Testis (tissue), 5 donors: ENCODE measurements at places on chromosomes 12 and 14. TPM values are rescaled to one million over a fixed set of nuclear protein-coding genes. Genes with fewer than 3 reads are reported as not detected.

GRCh38 chr14:104359969-104360442 is 219.6 kb upstream of the C14orf180 start:
- H3K36me3 ChIP-seq, result no peaks in the 10 kb centered on the region
- DNase-seq, result no peak
- H3K27ac ChIP-seq, result no peak overlapping the region
- H3K4me1 ChIP-seq, result no peaks in the 10 kb centered on the region
- H3K27me3 ChIP-seq, result no peaks in the 10 kb centered on the region

GRCh38 chr14:44099743-44100488 is 407.2 kb downstream of the FSCB start:
- DNase-seq, result no peak
- no peaks in the 10 kb centered on the region for H3K27me3 ChIP-seq
- H3K36me3 ChIP-seq, result no peaks in the 10 kb centered on the region
- no peaks in the 10 kb centered on the region for H3K4me1 ChIP-seq
- H3K27ac ChIP-seq, result no peak overlapping the region

DNA sequence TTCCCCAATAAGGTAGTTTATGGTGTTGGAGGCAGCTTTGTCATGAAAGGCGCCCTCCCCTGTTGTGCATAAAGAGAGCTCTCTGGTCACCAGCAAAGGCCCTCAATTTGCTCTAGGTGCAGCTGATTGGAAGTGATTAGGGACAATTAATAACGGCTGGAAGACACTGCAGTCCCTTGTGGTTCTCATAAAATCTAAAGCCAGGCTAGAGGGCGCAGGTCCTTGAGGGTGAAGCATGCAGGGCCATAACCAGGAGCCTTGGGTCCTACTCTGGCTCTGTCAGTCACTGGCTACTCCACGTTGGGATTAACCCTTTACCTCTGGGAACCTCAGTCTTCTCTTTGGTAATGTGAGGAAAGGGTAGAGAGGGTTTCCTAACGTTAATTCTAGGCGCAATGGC is 1.9 kb downstream of the DAAM1 start:
- DNase-seq, result peak; percentile 48
- H3K27ac ChIP-seq, result peak overlapping the region; percentile 96
- H3K4me1 ChIP-seq, result peaks cover 25% of the 10 kb centered on the region

DNA sequence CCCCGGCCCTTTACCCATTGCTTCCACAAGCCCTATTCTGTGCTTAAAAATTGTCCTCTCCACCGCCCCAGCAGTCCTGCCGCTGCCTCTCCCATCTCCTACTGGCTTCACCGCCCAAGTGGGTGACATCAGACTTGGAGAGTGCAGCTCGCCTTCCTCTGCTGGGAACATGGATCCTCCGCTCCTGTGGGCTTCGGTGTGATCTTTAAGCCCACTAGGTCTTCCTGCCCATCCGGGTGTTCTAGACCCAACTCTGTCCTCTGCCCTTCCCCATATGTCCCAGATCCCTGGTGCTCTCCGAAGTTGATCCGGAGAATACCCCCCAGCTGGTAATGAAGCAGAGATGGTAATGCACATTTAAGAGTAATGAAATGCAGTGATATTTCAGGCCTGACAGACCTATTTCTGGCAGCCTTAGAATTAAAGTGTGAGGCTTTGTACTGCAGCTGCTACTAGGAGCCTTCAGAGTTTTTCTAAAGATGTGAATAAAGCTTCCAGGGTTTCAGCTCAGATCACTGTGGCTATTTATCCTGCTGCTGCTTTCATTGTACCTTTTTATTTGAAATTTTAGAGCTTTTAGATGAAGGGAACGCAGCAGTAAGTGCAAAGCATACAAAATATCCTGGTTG is 22.9 kb upstream of the CTDSP2 start:
- H3K4me3 ChIP-seq, result no peak overlapping the region
- H3K27me3 ChIP-seq, result no peaks in the 10 kb centered on the region
- no peaks in the 10 kb centered on the region for H3K36me3 ChIP-seq
- DNase-seq, result no peak

DNA sequence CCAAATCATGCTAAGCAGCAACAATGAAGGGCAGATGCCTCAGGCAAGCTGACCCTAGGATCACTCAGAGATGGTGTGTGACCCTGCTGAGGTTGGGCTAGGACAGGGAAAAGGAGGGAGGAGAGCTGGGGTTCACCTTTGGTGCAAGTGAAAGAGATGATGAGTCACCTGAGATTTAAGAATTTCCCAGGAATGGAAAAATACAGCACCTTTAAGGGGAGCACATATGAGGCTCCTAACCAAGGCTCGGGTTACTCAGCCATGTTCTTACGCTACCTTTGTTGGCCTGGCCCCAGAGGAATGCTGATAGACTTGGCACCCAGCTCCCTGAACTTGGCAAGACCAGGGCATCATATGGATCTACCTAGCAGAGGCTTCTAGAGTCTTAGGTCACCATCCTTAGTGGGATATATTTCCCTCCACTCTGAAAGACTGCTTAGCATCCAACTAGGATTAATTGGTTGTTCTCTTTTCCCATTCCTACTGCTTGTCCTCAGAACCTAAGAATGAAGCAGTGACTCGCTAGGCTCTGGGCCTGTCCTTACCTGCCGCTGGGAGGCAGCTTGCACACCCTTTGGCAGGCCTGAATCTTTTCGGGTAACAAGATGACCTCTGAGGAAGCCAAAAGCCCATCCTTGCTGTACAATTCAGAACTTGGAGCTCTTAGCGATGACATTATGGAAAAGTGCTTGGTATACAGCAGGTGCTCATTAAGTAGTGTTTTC is 4.0 kb upstream of the NAA25 start:
- peaks cover 14% of the 10 kb centered on the region for H3K4me1 ChIP-seq
- no peaks in the 10 kb centered on the region for H3K36me3 ChIP-seq
- no peaks in the 10 kb centered on the region for H3K27me3 ChIP-seq
- H3K4me3 ChIP-seq, result no peak overlapping the region

DNA sequence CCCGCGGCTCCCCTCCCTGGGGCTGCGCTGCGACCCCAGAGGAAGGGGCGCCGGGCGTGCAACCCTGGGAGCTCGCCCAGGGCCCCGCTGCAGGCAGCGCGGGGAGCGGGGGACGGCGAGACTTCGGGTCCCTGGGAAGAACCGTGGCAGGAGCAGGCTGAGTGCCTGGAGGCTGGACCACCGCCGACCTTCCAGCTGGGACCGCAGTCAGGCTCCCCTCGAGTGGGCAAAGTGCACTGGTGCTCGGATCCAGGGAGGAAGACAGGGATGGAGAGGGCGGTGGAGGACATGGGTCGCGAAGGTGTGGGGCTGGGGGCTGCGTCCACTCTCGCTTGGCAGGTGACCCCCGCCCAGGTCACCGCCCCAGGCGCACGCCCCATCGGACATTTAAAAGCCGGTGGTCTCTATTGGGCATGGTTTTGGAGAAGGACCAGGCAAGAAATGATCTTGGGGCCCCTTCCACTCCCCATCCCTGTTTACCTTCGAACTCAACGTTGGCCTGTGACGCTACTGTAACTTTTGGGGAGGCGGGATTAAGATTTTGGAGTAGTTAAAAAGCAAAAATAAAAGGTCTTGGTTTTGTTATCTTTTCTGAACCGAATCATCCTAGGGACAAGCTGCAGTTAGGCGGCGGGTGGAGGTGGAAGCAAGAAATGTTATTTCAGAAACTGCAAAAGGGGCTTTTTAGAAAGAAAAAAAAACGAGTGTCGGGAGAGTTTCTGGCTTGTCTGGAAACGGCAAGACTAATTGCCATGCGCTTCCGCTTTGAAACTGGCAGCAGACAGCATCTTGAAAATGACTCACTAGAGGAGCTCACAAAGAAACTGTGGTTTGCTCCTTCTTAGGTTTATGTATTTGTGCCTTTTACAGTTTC is 1.0 kb downstream of the ELK3 start:
- peaks cover 7% of the 10 kb centered on the region for H3K4me1 ChIP-seq
- peak; percentile 41 for DNase-seq
- no peaks in the 10 kb centered on the region for H3K27me3 ChIP-seq
- peak overlapping the region; percentile 64 for H3K4me3 ChIP-seq

- H3K27me3 ChIP-seq, result no peaks in the 10 kb centered on the region
- no peaks in the 10 kb centered on the region for H3K36me3 ChIP-seq
- peaks cover 7% of the 10 kb centered on the region for H3K4me1 ChIP-seq
Measured at GRCh38 chr14:96122496-96122895, 82.1 kb upstream of the BDKRB2 start.

GRCh38 chr12:109016978-109017377 is 3.9 kb downstream of the SVOP start:
- H3K4me3 ChIP-seq, result no peak overlapping the region
- no peak overlapping the region for H3K27ac ChIP-seq
- no peak for DNase-seq
- no peaks in the 10 kb centered on the region for H3K36me3 ChIP-seq
- no peaks in the 10 kb centered on the region for H3K27me3 ChIP-seq

- no peak overlapping the region for H3K4me3 ChIP-seq
- H3K27ac ChIP-seq, result no peak overlapping the region
- H3K27me3 ChIP-seq, result no peaks in the 10 kb centered on the region
- H3K36me3 ChIP-seq, result no peaks in the 10 kb centered on the region
- no peak for DNase-seq
Measured at GRCh38 chr14:69428289-69428998, 30.0 kb downstream of the SLC39A9 start.

- H3K4me1 ChIP-seq, result no peaks in the 10 kb centered on the region
- no peaks in the 10 kb centered on the region for H3K36me3 ChIP-seq
- no peak overlapping the region for H3K4me3 ChIP-seq
- no peak for DNase-seq
Measured at GRCh38 chr12:131795690-131796410, 32.3 kb upstream of the MMP17 start.

DNA sequence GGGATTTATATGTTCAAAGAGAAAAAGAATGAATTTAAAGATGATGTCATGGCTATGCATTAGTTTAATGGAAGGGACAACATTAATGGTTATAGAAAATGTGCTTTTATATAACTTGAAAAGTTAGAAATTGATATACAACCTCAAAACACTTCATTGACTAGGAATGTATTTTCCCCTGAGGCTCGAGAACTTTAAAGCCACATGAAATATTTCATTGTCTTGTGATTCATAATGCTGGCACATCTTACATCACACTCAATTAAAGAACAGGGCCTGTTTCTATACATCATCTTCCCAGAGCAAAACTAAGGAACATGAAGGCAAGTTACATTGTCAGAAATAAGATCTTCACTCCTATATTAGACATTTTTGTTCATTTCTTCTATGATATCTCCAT is 35.2 kb upstream of the PAWR start:
- no peaks in the 10 kb centered on the region for H3K4me1 ChIP-seq
- no peaks in the 10 kb centered on the region for H3K27me3 ChIP-seq
- no peak for DNase-seq
- H3K36me3 ChIP-seq, result no peaks in the 10 kb centered on the region
- H3K27ac ChIP-seq, result no peak overlapping the region

GRCh38 chr12:29054858-29055663 is 94.0 kb upstream of the FAR2 start:
- H3K4me1 ChIP-seq, result no peaks in the 10 kb centered on the region
- no peak overlapping the region for H3K4me3 ChIP-seq
- H3K27ac ChIP-seq, result no peak overlapping the region
- H3K36me3 ChIP-seq, result no peaks in the 10 kb centered on the region
- no peaks in the 10 kb centered on the region for H3K27me3 ChIP-seq

DNA sequence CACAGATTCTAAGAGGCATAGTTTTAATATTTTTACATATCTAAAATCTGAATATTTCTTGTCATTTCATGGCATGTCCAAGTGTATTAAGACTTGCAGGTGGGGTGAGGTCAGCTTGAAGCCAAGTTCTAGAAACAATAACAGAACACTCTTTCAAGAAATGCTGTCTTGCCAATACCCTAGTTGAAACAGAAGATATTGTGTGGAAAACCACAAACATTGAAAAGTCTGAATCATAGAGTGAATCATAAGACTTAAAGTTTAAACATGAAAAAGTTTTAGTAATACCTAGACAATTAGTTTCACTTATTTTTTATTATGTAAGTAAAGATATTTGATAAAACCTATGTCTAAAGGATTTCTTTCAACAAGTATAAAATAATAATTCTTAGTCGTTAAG is 191.5 kb upstream of the CAND1 start:
- no peaks in the 10 kb centered on the region for H3K27me3 ChIP-seq
- H3K4me3 ChIP-seq, result no peak overlapping the region
- DNase-seq, result no peak
- H3K4me1 ChIP-seq, result no peaks in the 10 kb centered on the region
- no peaks in the 10 kb centered on the region for H3K36me3 ChIP-seq

GRCh38 chr14:76962303-76962660 is 66.2 kb downstream of the IRF2BPL start:
- H3K27me3 ChIP-seq, result no peaks in the 10 kb centered on the region
- DNase-seq, result no peak
- no peaks in the 10 kb centered on the region for H3K36me3 ChIP-seq
- peak overlapping the region; percentile 80 for H3K27ac ChIP-seq
- peak overlapping the region; percentile 61 for H3K4me3 ChIP-seq

DNA sequence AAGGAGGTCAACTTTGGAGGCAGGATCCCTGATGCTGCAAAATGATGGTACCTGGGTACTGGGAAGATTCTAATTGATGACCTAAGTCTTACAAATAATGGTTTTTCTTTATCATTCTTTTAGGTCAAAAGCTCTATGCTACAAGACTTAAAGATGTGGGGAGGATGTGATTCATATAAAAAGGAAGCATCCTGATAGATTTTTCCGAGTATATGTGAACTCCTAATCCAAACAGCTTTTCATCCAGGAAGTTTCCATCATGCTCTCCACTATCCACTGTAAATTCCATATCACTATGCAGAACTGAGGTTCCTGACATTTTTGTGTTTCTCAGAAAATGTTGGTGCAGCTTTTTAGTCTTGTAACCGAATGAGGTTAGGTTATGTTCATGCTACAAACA is 293.2 kb downstream of the PAWR start:
- no peak overlapping the region for H3K27ac ChIP-seq
- no peak for DNase-seq
- no peaks in the 10 kb centered on the region for H3K36me3 ChIP-seq
- H3K4me3 ChIP-seq, result no peak overlapping the region
- H3K27me3 ChIP-seq, result no peaks in the 10 kb centered on the region
- no peaks in the 10 kb centered on the region for H3K4me1 ChIP-seq

DNA sequence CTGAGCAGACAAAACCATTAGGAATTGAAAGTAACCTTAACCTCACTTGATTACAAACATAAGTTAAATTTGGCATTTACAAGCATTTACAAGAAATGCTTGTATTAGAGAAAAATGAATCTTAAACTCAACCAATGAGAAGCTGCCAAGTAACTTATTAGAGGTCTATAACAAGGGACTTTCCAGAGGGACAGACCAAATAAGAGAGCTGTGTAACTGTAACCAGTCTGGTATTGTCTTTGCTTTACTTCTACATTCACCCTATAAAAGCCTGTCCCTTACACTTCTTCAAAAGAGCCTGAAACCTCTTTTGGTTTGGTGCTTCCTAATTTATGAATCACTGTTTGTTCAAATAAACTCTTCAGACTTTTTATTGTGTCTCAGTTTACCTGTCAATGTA is 450.0 kb upstream of the FAR2 start:
- H3K4me1 ChIP-seq, result no peaks in the 10 kb centered on the region
- no peaks in the 10 kb centered on the region for H3K27me3 ChIP-seq
- H3K36me3 ChIP-seq, result no peaks in the 10 kb centered on the region
- H3K27ac ChIP-seq, result no peak overlapping the region
- DNase-seq, result no peak

- no peak for DNase-seq
- H3K27ac ChIP-seq, result no peak overlapping the region
- H3K36me3 ChIP-seq, result no peaks in the 10 kb centered on the region
- H3K27me3 ChIP-seq, result no peaks in the 10 kb centered on the region
- no peak overlapping the region for H3K4me3 ChIP-seq
Measured at GRCh38 chr12:97555547-97556187, 93.1 kb downstream of the RMST start.

The ACOT4 gene
- total RNA-seq, result 8.3 TPM

The ADAM21 gene
- 13.7 TPM for total RNA-seq

The HAL gene
- 0.39 TPM for total RNA-seq

The MYH6 gene
- total RNA-seq, result 0.39 TPM

The C12orf54 gene
- total RNA-seq, result 22.3 TPM

The VDR gene
- 2.9 TPM for total RNA-seq

The ASCL1 gene
- 0.71 TPM for total RNA-seq

The MAP1LC3B2 gene
- 1.5 TPM for total RNA-seq

The RNASE3 gene
- total RNA-seq, result 0.50 TPM

The DLGAP5 gene
- total RNA-seq, result 11.2 TPM

The CD9 gene
- total RNA-seq, result 31.2 TPM
